ENCODE measurements at places on chromosomes 7 and 10. TPM values are rescaled to one million over a fixed set of nuclear protein-coding genes. Genes with fewer than 3 reads are reported as not detected.
A peak's percentile ranks its signal among the peaks of the same experiment; 100 is the strongest.

- DNase-seq = no peak
Observed at GRCh38 chr10:3404381-3404780, 231.8 kb upstream of the PITRM1 start.

- no peak for DNase-seq
Observed at GRCh38 chr7:149884016-149884415, 10.2 kb downstream of the ATP6V0E2 start.

GRCh38 chr10:95832216-95833041, 75.3 kb upstream of the CC2D2B start:
- no peak for DNase-seq

DNA sequence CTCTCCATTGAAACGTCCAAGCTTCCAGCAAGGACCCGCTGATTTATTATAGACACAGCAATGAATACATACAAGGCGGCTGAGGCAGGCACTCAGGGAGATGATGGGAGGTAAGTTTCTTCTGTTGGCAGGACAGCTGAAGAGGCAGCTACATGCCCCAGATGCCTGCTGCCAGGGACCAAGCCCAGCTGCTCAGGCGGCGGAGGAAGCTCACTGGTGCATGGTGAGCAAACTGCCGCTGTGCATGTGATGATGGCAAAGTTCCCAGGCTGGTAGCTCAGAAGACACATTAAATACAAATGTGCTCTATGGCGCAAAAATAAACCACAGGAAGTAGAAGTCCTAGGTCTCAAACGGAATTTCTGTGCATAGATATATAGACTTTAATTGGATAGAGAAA, 2.3 kb downstream of the DNTT start:
- no peak for DNase-seq

DNA sequence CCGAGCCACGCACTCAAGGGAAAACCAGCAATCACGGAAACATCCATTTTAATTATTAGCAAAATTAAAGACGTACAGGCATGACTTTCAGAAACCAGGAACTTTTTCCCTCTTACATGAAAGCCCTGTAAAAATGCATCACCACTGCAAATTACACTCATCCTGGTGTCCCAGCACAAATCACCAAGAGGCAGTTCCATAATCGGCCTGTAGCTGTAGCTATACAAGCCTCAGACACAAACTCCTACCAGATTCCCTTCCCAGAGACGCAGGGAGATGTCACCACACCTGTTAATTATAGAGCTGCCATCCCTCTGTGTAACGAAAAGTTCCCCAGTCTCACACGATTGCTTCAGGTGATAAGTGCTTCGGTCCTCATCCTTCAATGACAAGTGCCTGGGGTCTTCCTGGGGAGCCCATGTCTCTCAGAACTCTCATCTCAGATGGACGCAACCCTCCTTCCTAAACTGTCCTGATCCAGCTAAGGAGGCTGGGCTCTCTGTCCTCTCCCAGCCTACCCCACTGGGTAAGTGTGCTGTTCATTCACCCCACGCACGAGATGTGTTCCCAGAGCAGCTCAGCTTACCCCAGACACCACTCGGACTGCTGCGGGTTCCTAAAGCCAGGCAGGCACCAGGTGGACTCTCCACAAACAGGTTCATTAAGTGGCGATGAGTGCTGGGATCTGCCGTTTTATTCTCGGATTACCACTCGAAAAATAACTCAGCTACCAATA, 5.9 kb downstream of the FGFR2 start:
- no peak for DNase-seq

Gene IFIT1B
- not detected for total RNA-seq

- peak; percentile 20 for DNase-seq
Observed at GRCh38 chr10:26859241-26860101, 1.3 kb downstream of the ABI1 start.

DNA sequence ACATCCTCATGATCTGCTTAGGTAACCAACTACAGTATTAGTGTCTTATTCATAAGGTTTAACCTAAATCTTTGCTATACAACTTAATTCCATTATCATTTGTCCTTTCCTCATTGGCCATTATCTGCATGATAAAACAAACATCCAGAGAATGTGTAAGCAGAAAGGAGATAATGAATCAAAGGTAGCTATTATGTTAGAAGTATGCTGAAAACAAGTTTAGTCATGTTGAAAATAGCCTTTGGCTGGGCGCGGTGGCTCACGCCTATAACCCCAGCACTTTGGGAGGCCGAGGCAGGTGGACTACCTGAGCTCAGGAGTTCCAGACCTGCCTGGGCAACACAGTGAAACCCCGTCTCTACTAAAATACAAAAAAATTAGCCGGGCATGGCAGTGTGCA, 78.2 kb downstream of the NT5C2 start:
- DNase-seq = no peak

DNA sequence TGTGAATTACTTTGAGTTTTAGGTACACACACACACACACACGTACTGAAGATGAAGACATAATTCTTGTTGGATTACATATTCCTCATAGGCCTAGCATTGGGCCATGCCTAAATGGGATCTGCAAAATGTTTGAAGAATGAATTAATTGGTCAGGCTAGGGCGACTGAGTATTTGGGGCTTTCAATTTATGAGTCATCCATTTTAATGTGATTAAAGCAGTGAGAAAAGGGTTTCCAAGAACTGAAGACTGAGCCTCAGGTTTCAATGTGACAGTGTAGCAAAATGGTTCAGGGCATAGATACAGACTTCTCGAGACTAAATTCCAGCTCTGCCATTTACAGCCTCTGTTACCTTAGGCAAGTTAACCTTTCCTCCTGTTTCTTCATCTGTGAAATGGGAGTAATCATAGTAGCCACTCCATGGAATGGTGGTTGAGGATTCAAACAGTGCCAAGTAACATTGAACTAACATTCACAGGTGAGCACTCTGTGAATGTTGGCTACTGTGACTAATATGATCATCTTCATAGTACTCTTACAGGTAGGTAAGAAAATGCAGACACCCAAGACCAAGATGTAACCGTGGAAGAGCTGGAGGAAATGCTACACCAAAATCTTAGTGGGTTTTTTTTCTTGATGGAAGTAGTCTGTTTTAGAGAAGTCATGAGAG, 7.6 kb downstream of the BPGM start:
- DNase-seq = no peak

DNA sequence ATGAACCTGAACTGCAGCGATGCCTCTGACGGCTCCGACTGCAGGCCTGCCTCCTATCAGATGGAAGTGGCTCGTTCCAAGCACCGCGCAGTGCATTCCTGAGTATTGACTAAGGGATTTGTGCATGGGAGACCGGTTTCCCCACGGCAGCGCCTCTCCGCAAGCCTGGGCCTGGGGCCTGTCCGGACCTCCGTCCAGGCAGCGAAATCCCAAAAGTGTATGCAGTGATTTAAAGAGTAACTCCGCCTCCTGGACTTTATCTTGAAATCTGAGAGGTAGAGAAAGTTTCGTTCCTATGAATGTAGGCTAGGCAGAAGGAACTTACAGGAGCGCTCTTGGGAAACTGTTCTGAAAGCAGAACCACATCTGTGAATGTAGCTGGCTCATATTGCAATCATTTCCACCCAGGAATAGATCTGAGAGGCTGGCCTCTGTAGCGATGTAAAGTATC, 106.2 kb upstream of the CELF2 start:
- DNase-seq = peak; percentile 78

DNA sequence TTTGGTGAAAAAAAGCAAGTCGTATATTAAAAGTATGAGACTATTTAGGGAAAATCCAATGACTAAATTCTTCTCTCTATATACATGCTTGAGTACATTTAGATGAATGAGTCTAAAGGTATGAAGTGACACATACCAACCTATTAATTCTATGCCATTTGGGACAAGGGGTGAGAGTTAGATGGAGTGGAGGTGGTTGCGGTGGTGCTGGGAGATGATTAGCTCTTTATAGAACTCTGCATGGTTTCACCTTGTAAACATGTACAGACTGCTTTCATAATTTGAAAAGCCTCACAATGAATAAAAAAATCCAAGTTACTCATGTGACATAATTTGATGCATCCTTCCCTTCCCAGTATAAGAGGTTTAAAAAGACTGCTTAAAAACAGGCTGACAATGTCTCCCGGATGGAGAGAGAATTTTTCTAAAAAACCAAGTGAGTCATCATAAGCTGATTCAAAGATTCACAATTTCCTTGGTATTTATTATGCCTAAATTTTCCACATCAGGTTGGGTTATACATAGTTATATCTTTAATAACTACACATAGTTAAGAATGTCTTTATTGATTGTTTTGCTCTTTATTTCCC, 572.8 kb downstream of the REEP3 start:
- DNase-seq = no peak

Gene NKX6-2
- not detected for total RNA-seq

DNA sequence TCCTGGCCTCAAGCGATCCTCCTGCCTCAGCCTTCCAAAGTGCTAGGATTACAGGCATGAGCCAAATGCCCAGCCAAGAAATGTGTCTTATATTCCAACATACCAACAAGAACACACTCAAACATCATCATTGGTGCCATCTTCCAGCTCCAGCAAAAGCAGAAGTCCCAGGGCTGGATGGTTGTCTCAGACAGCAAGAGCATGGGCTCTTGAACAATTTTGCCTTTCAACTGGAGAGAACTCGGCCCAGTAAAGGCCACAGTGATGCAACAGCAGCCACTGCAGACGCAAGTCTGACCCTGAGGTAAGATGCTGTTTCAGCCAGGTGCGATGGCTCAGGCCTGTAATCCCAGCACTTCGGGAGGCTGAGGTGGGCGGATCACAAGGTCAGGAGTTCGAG, 52.8 kb upstream of the NFE2L3 start:
- DNase-seq = no peak

Gene WIPF3
- 5.2 TPM for total RNA-seq
